Stimulated activated CD8-positive, alpha-beta memory T cell treated with anti-CD3 and anti-CD28 coated beads, Interleukin-2, amount 100 ng/mL, for 48 hours (primary cell): ENCODE measurements at places on chromosomes 3 and 15.
A peak's percentile ranks its signal among the peaks of the same experiment; 100 is the strongest.

DNA sequence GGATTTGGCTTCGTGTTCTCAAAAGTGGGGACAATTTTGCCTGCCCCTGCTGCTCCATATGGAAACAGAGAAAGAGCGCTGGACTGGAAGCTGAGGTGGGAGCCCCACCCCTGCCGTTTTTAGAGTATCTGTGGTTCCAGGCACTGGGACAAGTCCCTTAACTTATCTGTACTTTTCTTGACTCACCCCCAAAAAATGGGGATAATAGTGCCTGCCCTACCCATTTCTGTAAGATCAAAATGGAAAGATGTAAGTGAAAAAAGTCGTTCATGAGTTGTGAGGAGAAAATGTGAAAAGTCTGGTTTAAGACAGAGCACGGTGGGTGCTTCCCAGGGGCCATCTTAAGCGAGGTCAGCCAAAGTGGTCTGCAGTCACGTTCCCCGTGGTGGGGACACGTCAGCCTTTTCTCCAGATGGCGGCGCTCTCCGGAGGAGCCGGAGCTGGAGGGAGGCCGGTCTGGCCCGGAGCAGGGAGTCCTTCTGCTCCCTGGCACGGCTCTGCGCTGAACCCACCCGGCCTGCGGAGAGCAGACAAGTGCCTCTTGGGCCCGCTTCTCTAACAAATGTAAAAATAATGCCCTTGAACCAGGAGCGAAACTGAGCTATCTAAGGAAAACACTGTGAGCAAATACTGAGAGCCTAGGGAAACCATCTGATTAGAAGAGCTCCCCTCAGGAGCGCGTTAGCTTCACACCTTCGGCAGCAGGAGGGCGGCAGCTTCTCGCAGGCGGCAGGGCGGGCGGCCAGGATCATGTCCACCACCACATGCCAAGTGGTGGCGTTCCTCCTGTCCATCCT is at the start of gene CLDN18:
Gene CLDN18, plus strand, starts transcription at position 690 of the 797 bp plus-strand sequence. Its CDS starts 61 bp downstream, at position 751.
- no peak for DNase-seq

DNA sequence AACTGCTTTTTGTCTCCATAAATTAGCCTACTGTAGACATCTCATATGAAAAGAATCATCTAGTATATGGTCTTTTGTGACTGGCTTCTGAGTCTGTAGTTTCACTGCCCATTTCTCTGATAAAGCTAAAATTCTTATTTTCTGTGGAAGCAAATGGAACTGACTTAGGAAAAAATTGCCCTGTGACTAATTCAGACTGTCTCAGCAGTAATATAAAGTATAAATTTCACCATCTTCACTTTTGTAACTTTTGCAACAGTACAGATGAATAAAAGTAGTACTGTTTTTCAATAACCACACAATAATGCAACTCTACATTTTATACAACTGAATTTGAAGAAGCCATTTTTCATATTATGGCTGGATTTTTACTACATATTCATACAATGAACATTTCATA is 104.1 kb downstream of the TBC1D5 start:
- DNase-seq = no peak

DNA sequence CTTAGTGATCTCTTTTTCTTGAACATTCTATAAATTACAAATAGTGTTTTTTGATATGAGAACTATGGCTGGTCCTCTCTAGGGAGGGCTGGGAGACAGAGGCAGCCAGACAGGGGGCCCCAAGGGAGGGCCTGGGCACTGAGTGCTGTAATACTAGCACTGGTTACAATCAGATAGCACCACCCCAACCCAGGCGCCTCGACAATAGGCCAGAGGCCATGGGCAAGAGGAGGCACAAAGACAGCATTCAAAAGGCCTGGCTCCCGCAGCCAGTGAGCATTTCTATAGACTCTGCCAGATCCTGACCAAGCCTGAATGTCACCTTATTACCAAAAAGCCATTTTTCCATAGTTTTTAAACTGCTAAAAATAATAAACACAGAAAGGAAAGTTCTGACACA is 158.5 kb downstream of the THRB start:
- no peak for DNase-seq

GRCh38 chr3:187104933-187105332 is 34.4 kb downstream of the RPL39L start:
- DNase-seq = peak; percentile 3

GRCh38 chr3:16148783-16149182 is 25.7 kb upstream of the GALNT15 start:
- no peak for DNase-seq

- no peak for DNase-seq
Measured at GRCh38 chr3:115922681-115923347, 299.5 kb downstream of the GAP43 start.

- DNase-seq = no peak
Measured at GRCh38 chr15:93823971-93824913, 407.1 kb upstream of the MCTP2 start.

DNA sequence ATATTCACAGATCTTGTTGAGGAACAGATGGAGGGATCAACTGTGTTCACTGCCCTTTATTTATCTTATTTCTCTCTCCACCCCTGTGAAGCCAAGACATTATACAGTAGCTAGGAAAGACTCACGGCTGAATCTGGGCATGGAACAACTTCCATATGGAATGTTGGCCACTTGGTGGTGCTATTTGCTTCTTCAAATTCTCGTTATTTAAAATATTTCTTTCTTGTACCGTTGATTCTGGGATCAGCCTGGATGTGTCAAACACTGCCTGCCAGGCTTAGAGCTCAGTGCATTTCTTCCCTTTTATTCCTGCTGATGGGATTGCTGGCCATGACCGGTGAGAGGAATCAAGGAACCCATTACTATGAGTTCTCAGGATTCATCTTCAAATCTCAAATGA is 17.5 kb upstream of the GASK1A start:
- no peak for DNase-seq
